Cardiac muscle cell (in vitro differentiated cells and primary cell): ENCODE measurements at places on chromosomes 4 and X. TPM values are rescaled to one million over a fixed set of nuclear protein-coding genes. Genes with fewer than 3 reads are reported as not detected.
A peak's percentile ranks its signal among the peaks of the same experiment; 100 is the strongest.

IL2 gene
- not detected in 2 replicates for total RNA-seq

DMD gene
- 41.3 and 90.7 TPM in 2 replicates for total RNA-seq

DNA sequence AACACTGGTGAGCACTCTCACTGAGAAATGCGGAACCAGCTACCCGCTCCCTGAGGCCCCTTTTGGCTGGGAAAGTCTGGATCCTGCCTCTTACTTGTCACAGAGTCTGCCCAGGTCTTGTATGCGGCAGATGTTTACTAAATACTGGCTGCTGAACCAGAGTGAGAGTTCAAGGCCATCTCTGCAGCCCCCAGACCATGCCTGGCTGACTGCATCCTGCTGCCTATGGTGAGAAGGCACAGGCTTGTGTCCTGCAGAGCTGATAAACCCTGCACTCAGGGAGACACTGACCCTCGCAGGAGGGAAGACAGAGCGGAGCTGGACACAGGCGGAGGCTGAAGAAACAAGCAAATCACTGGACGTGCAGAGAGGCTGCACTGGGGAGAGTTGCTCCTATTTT, 46.5 kb downstream of the JAKMIP1 start:
- DNase-seq = no peak

- no peak for DNase-seq
Measured at GRCh38 chr4:81786063-81786763, 314.5 kb upstream of the RASGEF1B start.

- DNase-seq = no peak
Measured at GRCh38 chr4:87240341-87240740, 19.9 kb upstream of the KLHL8 start.

DNA sequence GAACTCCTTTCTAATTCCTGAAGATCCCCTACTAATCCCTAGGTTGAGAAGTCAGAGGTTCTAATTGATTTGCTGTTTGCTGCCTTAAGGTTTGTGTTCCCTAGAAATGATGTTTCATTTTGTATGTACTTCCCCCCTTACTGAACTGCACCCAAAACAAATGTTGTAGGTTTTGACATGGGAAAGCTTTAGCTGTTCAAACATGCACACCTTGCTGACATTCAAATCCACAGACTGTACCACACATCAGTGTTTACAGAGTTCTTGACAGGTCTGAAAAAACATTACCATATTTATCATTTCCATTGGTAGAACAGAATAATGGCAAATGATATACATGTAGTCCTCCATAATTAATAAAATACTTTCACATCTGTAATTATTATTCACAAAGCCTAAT, 18.2 kb downstream of the EGF start:
- no peak for DNase-seq

DNA sequence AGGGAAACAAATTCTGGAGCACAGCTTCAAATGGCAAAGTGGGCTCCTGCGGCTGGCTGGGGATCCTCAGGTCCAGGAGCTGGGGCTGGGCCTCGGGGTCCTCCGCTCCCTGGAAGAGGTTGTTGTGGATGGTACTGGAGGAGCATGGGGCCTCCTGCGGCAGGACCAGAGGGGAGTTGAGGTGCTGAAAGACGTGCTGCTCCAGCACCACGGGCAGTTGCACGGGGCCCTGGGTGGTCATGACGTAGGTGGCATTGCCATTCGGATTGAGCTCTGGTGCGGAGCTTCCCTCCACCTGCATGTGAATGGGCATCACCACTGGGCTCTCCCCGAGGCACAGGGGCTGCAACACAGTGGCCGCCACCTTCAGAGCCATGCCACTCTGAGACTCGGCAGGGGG, 59.7 kb downstream of the RAI2 start:
- DNase-seq = no peak

DNA sequence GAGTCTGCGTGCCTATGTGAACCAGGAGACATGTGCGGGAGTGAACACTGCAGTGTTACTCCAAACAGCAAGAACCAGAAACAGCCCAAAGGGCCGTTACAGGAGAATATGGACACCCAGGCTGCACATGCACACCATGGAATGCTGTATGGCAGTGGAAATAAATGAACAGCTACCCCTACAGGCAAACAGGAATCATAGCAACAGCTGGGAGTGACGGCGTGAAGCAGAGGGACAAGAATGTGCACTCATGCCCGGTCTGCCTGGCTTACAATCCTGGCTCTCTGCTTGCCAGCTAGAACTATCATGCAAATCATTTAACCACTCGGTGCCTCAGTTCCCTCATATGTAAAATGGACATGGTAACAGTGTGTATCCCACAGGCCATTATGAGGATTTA, 16.6 kb downstream of the GPKOW start:
- DNase-seq = peak; percentile 22

DNA sequence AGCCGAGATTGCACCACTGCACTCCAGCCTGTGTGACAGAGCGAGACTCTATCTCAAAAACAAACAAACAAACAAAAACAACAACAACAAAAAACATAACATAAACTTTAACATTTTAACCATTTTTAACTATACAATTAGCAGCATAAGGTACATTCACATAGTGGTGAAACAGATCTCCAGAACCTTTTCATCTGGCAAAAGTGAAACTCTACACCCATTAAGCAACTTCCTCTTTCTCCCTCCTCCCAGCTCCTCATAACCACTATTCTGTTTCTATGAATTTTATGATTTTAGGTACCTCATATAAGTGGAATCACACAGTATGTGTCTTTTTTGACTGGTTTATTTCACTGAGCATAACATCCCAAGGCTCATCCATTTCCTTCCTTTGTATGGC, 103.6 kb downstream of the FAM13A start:
- peak; percentile 46 for DNase-seq

- peak; percentile 36 for DNase-seq
Measured at GRCh38 chrX:149830192-149830873, 48.6 kb downstream of the MAGEA9 start.
